Activated T-helper 17 cell treated with anti-CD3 and anti-CD28 coated beads, Interleukin-2, amount 50 U/mL, for 72 hours (primary cell): ENCODE measurements at places on chromosomes 4 and X.

- ATAC-seq: no peak
Observed at GRCh38 chr4:187665086-187665485, 330.5 kb upstream of the ZFP42 start.

DNA sequence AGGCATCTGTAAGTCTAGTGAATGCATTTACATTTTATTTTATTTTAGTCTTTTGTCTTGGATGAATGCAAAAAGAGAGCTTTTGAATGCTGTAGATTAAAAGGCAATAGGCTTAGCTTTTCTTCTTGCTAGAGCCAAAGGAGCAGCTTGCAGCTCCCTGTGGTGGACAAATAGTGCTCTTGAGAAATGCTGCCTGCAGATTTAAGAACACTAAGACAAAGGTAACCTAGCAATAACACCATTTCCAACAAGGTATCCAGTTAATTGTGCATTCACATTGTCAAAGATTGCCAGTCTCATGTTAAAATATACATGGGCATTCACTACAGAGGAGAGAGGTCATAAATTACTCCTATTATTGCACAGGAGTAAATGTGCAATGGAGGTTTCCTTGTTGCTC is 859.2 kb upstream of the PRKX start:
- ATAC-seq: no peak

DNA sequence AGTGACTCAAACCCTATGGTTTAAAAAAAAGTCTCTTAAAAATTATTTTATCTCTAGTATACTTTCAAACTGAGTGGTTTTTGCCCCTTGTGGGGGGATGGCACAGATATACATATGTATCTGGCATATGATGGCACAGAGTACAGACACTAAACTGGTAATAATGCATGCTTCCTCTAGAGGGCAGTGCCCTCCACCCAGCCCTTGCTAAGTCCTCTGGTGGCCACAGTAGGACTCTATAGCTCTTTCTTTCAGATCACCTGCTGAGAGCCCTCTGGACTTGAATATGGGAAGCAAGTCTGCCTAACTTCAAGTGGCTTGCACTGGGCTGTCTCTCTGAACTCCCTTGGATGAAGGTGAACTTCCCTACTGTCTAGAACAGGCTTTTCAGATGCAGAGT is 66.3 kb downstream of the TSPAN7 start:
- ATAC-seq: peak; percentile 64

DNA sequence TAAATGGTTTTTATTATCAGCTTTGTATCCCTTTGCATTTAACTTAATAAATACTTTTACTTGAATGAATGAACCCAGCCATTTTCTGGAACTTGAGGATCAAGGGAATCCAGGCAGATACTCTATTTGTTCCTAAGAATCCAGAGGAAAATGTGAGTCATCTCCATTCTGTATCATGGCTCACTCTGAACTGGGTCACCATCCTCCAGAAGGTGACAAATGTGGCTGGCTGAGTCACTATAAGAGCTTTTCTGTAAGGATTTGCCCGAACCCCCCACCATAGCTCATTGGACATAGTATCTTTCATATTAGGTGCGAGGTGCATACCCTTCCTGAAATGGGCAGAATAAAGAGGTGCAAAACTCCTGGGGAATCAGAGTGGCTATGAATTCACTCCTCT is 25.8 kb downstream of the RTL9 start:
- ATAC-seq: no peak

GRCh38 chrX:53483838-53484405 is 49.8 kb upstream of the HSD17B10 start:
- ATAC-seq: no peak

- no peak for ATAC-seq
Observed at GRCh38 chrX:119694601-119695534, 1.9 kb upstream of the SEPTIN6 start.

- no peak for ATAC-seq
Observed at GRCh38 chr4:124943145-124943889, 230.8 kb upstream of the ANKRD50 start.

- ATAC-seq: no peak
Observed at GRCh38 chr4:71607780-71608677, 175.8 kb downstream of the GC start.

GRCh38 chr4:40719008-40719623 is 30.6 kb upstream of the NSUN7 start:
- ATAC-seq: peak; percentile 35

DNA sequence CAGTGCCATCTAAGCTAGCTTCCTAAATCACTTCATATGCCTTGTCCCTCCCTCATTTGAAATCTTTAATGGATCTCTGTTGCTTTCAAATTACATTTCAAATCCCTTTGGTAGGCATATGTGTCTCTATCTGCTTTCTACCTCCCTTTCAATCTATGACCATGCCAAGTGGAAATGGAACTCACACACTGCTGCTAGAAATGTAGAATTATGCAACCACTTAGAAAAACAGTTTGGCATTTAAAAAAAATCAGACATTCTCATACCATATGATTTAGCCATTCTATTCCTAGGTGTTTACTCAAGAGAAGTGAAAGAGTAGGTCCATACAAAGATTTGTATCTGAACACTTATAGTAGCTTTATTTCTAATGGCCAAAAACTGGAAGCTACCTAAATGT is 413.5 kb upstream of the INTU start:
- ATAC-seq: no peak

GRCh38 chr4:74056858-74057562 is 18.5 kb upstream of the CXCL3 start:
- no peak for ATAC-seq

GRCh38 chrX:130120321-130120731 is 10.0 kb upstream of the ELF4 start:
- peak; percentile 13 for ATAC-seq

GRCh38 chr4:37451656-37452055 is 207.1 kb downstream of the NWD2 start:
- ATAC-seq: no peak

- no peak for ATAC-seq
Observed at GRCh38 chr4:61067381-61067780, 132.7 kb upstream of the ADGRL3 start.

- no peak for ATAC-seq
Observed at GRCh38 chrX:17944833-17945497, 83.9 kb upstream of the RAI2 start.

- no peak for ATAC-seq
Observed at GRCh38 chr4:166091912-166092510, 219.0 kb downstream of the TLL1 start.

GRCh38 chrX:123504047-123504446 is 228.8 kb downstream of the THOC2 start:
- ATAC-seq: no peak

DNA sequence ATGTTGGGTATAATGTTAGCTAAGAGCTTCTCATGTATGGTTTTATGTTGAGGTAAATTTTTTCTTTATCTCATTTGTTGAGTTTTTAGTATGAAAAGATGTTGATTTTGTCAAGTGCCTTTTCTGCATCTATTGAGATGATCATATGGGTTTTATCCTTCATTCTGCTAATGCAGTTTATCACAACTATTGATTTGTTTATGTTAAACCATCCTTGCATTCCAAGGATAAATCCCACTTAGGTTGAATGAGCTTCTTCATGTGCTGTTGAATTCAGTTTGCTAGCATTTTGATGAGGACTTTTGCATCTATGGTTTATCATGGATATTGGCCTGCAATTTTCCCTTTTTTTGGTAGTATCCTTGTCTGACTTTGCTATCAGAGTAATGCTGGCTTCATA is 93.3 kb downstream of the SYTL5 start:
- no peak for ATAC-seq

GRCh38 chrX:77444545-77444944 is 2.6 kb upstream of the FGF16 start:
- ATAC-seq: no peak

GRCh38 chrX:40411340-40412111 is 169.2 kb upstream of the ATP6AP2 start:
- peak; percentile 40 for ATAC-seq

GRCh38 chrX:41785685-41786084 is 61.7 kb downstream of the GPR82 start:
- ATAC-seq: peak; percentile 89

DNA sequence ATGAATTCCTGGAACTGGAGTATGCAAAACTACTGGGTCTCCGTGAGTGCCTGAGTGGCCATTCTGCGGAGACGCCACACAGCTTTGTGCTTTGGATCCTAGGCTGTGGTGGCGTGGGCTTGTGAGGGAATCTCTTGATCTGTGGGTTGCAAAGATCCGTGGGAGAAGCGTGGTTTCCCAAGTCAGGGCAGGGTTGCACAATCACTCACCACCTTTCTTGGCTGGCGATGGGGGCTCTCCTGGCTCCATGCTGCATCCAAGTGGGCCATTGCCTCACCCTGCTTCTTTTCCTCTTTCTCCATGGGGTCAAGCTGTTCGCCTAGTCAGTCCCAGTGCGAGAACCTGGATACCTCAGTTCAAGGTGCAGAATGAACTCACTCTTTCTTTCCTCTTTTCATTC is 62.5 kb downstream of the SLAIN2 start:
- ATAC-seq: no peak

- no peak for ATAC-seq
Observed at GRCh38 chrX:146127617-146128016, 310.0 kb downstream of the SLITRK2 start.

GRCh38 chrX:1244164-1245076 is 24.2 kb upstream of the CSF2RA start:
- no peak for ATAC-seq

DNA sequence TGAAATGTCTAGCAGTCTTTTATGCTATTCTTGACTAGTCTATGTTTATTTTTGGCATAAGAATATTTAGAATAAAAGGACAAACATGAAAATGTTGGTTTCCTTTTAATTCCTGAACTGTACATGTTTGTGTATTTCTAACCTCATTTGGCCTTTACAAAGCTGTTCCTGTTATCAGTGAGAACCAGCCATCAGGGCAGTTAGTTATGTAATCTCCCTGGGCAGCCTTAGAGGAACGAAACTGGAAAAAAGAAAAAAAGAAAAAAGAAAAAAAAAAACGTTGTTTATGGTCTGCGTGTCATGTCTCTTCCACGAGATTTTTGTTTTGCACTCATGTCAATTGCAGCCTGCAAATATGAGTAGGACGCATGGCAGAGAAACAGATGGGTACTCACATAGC is 193.7 kb downstream of the MAGEB5 start:
- ATAC-seq: no peak

GRCh38 chrX:110964786-110965185 is 131.2 kb upstream of the PAK3 start:
- ATAC-seq: no peak

- no peak for ATAC-seq
Observed at GRCh38 chr4:10808591-10808990, 124.0 kb upstream of the CLNK start.

GRCh38 chrX:101276238-101276637 is 14.9 kb downstream of the TAF7L start:
- ATAC-seq: no peak

- ATAC-seq: no peak
Observed at GRCh38 chr4:4323705-4324534, 33.9 kb downstream of the ZBTB49 start.

GRCh38 chrX:103398421-103398864 is 22.1 kb downstream of the BEX3 start:
- ATAC-seq: peak; percentile 76

- no peak for ATAC-seq
Observed at GRCh38 chr4:164402554-164402953, 351.4 kb upstream of the SMIM31 start.

- ATAC-seq: no peak
Observed at GRCh38 chrX:63657821-63658220, 127.2 kb downstream of the ARHGEF9 start.

DNA sequence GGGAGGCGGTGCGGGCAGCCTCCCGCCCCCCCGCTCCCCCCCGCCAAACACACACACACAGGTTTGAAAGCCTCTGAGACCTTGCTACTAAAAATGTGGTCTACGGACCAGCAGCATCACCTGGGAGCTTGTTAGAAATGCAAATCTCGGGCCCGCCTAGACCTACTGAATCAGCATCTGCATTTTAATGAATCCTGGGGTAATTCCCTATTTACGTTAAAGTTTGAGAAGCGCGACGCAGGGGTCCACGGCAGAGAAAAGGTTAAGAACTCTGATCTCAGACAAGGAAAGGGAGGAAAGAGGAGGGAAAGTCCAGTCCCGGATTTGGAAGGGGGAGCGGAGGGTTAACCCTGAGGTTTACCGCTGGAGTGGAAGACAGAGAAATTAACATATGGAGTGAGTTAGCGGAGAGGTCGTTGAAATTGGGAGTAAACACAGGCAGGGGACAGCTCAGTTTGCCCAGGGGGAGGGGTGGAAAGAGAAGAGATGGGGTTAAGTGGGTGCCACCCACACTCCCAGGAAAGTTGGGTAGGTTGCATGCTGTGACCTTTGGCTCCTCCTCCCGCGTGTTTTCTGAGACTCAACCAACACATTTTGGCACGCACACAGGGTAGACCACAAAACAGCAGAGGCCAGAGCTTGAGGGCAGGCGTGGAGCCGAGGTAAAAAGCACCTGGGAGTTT is 483.6 kb downstream of the BCOR start:
- ATAC-seq: peak; percentile 80

DNA sequence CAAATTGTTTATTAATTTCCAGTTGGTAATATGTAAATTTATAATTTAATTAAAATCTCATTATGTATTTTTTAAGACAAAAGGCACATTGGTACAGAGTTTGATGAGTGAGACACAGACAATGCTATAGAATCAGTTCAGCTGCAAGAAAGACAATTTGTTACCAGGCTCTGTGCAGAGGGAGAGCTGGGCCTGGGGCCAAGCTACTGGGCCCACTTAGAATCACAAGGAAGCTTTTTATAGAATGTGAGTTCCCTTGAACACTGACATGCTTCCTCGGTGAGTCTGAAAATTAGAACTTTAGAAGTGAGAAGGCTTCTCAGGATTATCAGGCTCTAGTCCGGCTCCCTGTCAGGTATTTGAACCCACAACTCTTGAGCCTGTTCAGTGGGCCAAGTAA is 129.0 kb downstream of the AFF2 start:
- no peak for ATAC-seq

DNA sequence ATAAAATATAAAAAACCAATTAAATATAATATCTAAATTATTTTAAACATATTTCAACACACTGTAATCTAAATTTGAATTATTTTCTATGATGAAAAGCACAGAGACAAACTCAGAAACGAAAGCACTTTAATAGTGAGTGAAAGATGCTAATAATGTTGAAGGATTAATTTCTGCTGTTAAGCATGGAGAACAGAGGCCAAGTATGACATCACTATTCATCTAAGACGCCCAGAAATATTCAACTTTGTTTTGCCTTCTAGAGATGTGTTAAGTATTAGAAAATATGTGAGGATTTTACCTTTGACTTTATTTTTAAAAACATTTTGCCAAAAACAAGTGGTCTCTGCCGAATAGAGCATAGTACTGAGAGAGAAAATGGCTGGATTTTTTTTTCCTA is 19.3 kb downstream of the ARHGEF6 start:
- ATAC-seq: no peak

DNA sequence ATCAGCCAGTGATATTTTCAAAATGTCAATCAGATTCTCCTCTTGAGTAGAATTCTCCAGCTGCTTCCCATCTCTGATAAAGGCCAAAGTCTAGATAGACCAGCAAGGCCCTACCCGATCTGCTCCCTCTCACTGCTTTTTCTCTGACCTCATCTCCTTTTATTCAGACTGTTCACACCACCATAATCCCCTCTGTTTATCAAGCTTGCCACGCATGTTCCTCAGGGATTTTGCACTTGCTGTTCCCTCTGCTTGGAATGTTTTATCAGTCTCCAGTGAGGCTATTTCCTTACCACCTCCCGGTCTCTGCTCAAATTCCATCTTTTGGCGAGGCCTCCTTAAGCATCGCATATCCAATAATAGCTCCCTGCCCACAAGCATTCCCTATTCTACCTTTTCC is 20.1 kb downstream of the NOCT start:
- no peak for ATAC-seq
